Activated T-cell treated with anti-CD3 and anti-CD28 coated beads for 1 hour (primary cell): ENCODE measurements at places on chromosomes 7 and 10.

- no peak for DNase-seq
Measured at GRCh38 chr7:142152076-142152475, 40.6 kb downstream of the MGAM2 start.

- DNase-seq, result no peak
Measured at GRCh38 chr7:6419310-6419773, 28.4 kb downstream of the DAGLB start.

DNA sequence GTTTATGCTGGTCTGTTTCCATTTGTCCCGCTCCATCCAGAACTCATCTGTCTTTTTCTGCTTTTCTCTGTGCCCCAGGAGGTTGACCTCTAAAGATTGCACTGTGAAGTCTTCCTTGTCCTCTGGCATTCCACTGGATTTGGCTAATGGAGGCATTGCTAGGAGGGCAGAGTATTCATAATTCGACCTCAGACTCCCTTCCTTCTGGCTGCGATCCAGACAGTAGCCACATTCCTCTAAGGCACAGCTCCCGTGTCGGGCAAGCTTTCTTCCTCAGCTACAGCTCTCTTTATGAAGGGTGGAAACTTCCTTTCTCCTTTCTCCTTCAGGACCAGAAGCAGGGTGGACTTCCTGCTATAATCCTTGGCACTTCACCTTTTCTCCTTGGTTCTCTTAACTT lies 175.9 kb downstream of the BAMBI start:
- DNase-seq, result no peak

- DNase-seq, result no peak
Measured at GRCh38 chr7:92699966-92700514, 109.8 kb upstream of the FAM133B start.

DNA sequence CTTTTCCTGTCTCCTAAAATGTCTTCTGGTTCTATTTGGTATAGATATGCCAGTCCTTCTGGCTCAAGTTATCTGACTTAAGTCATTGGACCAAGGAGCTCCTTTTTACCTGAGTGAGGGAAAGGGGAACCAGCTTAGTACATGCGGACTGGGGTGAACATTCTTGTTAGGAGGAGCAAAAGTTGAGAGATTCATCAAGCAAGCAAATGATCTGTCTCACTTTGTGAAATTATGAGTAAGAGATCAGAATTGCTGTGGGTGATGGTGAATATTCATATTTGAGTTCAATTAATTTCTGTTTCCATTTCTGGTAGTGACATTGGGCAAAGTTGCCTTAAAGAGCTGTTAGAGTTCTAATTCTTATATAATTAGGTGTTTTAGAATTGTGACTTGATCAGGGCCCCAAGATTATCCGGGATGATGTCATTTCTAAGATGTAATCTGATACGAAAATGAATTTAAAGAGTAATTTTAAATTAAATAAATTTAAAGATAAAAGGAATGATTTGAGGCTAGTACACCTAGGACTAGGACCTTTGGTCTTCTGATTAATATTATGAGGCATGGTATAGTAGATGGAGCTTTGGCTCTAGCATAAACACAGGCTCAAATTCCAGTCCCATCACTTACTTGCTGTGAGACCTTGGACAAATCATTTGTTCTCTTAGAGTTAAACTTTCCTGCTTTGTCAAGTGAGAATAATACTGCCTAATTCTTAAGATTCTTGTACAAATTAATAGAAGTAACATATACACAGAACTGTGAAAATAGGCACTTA lies 60.4 kb upstream of the STRIP2 start:
- no peak for DNase-seq

GRCh38 chr7:120760050-120760449 lies 97.9 kb downstream of the TSPAN12 start:
- DNase-seq, result no peak

DNA sequence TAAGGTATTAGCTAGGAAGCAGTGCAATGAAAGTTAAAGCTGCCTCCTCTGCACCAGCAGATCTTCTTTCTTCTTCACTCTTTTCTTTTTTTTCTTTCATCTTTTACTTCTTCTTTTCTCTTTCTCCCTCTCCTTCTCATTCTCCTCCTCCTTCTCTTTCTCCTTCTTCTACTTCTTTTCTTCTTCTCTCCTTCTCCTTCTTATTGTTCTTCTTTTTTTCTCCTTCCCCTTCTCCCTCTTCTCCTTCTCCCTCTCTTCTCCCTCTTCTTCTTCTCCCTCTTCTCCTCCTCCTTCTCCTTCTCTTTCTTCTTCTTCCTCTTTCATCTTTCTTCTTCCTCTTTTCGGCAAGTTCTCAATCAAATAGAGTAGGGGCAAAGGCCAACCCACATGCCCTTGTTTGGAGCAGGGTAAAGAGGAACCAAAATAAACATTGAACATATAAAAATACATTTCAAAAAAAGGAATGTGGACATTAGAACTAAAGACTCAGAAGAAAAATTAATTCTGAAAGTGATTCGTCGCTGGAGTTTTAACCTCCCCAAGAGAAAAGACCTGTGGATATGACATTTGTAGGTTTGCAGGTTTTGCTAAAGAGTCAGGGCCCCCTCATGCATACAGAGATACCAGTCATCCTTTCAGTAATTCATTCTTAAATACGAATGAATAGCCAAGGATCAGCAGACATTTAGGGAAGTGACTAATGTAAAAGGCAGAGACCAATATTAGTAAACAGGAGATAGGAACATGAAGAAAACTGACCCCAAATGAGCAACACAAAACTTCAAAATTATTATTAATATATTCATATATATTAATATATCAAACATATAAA lies 93.0 kb upstream of the RSU1 start:
- DNase-seq, result no peak

- DNase-seq, result no peak
Measured at GRCh38 chr7:43118313-43118712, 5.9 kb downstream of the HECW1 start.

DNA sequence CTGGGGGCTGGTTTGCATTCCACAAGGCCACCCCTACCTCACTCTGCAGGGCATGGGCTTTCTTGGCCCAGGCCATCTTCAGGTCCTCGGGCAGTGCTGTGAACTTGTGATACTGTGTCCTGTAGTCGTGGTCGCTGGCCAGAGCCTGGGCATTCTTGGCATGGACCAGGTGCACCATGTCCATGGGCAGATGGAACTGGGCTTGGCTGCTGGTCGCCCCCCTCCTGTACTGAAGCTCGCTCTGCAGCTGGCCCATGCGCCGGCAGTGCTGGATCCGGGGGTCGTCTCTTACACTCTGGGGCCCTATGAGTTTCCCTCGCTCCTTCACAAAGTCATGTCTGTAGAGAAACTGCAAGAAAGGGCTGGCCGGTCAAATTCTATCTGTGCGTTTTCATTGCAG lies 51.7 kb downstream of the HABP2 start:
- no peak for DNase-seq

GRCh38 chr7:154631162-154631561 lies 371.8 kb downstream of the PAXIP1 start:
- DNase-seq, result no peak

DNA sequence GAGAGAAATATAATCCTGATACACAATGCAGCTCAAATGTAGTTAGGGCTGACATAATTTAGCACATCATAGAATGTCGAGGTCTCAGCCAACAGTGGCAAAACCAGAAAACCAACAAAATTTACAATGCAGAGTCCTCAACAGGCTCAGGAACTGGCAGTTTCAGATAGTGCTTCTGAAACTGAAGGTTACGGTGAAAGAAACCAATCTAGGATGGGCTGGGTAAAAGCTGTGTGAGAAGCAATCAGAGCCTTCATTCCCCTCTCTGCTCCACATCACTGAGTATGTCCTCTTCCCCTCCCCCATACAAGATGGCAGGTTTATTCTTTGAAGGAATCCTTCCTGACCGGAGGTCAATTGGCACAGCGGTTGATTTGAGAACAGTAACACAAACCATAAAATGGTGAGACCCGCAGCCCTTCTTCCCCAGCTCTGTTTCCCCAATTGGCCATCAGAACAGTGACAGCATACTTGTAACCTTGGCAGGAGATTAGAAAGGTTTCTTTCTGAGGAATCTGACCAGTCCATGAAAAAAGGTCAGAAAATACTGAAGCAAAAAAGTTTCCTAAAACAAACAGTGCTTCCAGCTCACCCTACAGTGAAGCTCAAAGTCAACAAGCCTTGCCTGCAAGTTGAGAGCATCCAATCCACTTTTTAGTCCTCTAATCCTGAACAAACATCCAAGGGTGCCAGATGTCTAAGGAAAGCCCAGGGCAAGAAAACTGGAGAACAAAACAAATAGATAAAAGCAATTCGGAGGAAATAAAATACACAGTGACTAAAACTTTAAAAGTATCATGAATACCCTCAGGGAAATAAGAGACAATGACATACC lies 53.9 kb upstream of the IL6 start:
- no peak for DNase-seq

GRCh38 chr7:118325450-118325808 lies 100.9 kb downstream of the ANKRD7 start:
- no peak for DNase-seq

DNA sequence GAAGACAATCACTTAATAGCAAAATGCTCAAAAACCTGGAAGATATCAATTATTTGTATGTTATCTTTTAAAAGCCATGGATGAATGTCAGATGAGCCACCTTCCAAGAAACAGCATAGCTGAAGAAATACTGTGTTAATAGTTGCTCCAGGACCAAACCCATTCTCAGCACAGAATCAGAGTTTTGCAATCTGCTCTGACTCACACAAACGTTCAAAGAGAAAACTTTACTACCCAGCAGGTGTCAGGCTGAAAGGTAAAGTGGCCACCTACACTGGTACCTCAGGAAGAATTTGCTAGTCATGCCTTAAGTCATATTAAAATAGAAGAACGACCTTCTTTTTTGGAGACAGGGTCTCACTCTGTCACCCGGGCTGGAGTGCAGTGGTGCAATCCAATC lies 526.5 kb downstream of the PARD3 start:
- no peak for DNase-seq

- DNase-seq, result no peak
Measured at GRCh38 chr7:111190804-111191203, 99.9 kb downstream of the LRRN3 start.

GRCh38 chr7:94562525-94562924 lies 52.9 kb downstream of the CASD1 start:
- DNase-seq, result no peak

- DNase-seq, result no peak
Measured at GRCh38 chr10:22593636-22594198, 120.7 kb downstream of the PIP4K2A start.

- DNase-seq, result no peak
Measured at GRCh38 chr7:49618028-49618427, 155.4 kb upstream of the VWC2 start.

DNA sequence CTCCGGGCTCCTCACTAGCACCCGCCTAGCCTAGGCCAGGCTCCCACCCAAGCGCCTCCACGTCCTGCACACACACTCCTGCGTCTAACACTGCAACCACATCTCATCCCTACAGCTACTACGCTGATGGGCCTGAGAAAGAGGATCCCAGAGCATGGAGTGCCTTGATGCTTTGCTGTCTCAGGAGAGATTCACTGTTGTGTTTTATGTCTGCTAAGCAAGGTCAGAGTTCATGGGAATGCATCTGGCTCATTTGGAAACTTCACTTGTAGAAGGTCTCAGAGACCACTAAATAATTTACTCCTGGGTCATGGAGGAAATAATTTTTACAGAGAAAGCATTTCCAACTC lies 88.7 kb downstream of the SLIT1 start:
- no peak for DNase-seq

DNA sequence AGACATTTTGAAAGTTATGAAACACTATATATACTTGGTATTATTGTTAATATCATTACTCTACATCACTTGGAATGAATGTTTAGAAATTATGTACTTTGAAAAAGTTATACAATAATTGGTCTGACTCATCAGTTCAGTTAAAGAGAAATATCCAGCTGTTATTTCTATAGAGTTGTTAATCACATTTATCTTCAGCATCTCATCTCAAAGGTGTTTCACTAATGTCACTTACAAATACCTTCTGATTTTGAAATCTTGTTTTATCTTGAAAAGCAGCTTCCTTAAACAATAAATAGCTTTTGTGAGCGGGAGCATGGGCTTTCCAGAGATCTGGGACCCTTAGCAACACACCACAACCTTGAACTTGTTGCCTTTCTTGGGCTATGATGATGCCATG lies 205.2 kb downstream of the PCLO start:
- DNase-seq, result no peak

DNA sequence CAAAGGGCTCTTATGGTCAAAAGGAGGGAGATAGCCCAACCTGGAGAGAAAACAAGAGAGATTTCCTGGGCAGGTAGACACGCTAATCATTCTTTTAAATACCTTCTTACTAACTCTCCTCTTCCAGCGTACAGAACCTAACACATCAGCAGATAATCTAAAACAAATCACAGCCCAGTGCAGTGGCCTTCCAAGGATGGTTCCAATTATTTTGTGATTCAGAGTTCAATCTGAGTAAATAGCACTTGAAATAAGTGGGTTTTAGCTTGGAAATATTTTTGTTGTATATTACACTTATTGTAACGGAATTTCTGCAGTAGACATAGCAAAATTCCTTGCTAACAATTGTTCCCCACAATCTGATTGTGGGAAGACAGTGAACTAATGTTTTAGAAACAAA lies 7.3 kb upstream of the IMPDH1 start:
- DNase-seq, result no peak

DNA sequence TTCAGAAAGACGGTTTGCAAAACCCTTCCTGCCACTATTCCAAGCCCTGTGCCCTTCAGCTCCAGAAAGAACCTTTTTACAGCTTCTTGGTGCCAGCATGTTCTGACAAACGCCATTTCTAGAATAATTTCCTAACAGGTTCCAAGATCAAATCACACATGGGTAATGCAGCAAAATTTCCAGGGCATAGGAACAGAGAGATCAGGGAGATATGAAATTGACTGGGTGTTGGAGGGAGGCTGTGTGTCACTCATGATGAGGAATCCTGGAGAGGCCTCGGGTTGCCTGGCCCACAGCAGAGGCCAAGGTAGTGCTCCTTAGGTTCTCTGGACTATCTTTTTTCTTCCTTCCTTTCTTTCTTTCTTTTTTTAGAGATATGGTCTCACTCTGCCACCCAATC lies 29.5 kb downstream of the RAB19 start:
- DNase-seq, result no peak
